Sciatic nerve (tissue), 2 donors: ENCODE measurements at places on chromosomes 7 and 10.

DNA sequence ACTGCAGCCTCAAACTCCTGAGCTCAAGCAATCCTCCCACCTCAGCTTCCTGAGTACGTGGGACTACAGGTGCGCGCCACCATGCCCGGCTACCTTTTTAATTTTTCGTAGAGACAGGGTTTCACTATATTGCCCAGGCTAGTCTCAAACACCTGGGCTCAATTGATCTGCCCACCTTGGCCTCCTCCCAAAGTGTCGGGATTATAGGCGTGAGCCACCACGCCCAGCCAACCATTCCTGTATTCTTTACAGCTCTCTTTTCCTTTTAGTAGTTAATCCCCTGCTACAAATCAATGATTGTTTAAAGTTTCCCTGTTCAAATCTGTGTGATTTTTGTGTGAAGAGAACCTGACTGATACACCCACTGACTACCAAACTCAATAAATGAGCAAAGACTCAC, 75.4 kb upstream of the SVIL start:
- no peak for DNase-seq

DNA sequence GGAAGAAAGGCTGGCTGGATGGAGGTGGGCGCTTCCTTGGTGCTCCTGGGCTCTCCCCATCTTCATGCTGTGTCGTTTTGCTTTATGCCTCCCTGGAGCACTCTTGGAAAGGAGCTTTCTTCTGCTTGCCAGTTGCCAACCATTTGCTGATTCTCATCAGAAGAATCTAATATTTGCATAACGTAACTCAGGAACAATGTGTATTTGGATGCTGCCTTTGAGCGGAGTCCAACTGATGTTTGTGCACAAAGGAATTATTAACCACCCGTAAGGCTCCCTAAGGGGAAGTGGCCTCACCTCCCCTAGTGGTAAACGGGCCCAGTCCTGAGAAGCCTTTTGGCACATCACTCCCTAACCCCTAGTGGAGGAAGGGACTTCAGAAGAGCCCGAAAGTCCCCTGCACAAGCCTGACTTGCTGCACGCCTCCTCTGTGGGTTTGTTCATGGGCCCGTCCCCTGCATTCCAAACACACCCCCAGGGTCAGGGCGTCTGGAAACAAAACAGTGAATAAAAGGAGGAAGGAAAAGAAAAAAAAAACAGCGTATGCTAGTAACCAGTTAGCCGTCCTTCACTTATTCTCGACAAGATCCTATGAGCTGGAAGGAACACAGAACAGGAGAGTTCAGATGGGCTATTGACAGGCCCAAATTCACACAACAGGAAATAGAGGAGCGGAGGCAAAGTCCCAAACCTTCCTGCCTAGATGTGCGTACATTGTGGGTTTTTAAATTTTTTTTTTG, 602.2 kb downstream of the LRMDA start:
- no peak for DNase-seq

DNA sequence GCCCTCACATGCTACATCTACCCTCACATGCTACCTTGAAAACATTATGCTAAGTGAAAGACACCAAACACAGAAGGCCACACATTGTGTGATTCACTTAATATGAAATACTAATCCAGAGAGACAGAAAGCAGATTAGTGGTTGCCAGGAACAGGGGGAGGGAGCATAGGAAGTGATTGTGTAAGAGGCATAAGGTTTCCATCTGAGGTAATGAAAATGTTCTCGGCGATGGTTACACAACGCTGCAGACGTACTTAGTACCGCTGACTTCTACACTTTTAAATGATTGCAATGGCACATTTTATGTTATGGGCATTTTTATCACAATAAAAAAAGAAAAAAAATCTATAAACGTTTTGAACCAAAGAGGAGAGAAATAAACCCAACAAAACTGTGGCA, 742.3 kb downstream of the TYW1 start:
- DNase-seq: no peak

- no peak for DNase-seq
Observed at GRCh38 chr10:8986975-8987374, 932.5 kb downstream of the GATA3 start.

- no peak for DNase-seq
Observed at GRCh38 chr10:33085313-33085833, 127.3 kb upstream of the ITGB1 start.

- no peak for DNase-seq
Observed at GRCh38 chr7:94003446-94004023, 620 bp downstream of the BET1 start.

- no peak for DNase-seq
Observed at GRCh38 chr10:58747687-58748086, 235.0 kb downstream of the BICC1 start.

DNA sequence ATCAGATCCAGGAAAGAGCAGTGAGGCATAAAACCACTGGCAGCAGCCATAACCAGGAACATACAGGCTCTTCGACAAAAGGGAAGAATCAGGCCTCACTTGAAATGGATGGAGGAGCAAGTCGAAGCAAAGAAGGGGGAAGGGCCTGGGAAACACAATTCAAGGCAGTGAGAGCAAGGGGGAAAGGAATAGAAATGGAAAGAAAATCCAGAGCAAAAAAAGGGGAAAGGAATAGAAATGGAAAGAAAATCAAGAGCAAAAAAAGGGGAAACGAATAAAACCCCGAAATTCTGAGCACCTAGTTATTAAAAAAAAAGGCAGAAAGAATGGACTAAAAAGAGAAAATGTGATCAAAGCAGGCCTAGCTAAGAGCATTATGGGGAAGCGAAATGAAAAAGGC, 24.1 kb upstream of the PRKAR2B start:
- DNase-seq: no peak

DNA sequence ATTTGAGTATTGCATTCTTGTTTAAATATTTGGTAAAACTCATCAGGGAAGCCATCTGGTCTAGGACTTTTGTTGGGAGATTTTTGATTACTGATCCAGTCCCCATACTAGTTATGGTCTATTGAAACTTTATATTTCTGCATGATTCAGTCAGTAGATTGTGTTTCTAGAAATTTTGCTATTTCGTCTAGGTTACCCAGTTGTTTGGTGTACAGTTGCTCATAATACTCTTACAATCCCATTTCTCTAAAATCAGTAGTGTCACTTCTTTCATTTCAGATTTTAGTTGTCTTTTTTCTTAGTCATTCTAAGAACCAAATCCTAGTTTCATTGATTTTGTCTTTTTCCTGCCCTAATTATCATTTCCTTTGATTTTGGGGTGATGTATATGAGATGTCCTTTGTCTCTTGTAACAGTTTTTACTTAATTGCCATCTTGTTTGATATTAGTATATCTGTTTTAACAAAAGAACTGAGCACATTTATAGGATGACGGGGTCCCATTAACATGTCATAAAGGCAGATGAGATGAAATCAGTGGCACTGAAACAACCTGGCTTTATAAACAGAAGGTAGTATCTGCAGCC, 7.9 kb downstream of the MALSU1 start:
- no peak for DNase-seq

DNA sequence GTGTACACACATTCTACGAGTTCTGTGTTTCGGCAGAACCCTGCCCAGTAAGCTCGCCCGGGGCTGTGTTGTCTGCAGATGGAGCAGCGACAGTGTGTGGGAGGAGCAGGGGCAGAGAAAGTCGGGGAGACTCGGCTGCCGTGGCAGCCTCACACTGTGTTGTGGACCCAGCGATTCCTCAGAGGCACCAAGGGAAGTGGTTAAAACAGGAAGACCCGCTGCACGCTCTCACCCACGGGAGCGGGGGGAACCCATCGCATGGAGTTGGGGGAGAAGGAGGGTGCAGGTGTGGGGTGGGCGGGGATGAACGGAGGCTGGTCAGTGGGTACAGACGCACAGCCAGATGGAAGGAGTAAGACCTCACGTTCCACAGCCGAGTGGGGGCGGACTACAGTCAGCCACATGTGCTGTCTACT, 250.2 kb downstream of the ELFN1 start:
- no peak for DNase-seq

DNA sequence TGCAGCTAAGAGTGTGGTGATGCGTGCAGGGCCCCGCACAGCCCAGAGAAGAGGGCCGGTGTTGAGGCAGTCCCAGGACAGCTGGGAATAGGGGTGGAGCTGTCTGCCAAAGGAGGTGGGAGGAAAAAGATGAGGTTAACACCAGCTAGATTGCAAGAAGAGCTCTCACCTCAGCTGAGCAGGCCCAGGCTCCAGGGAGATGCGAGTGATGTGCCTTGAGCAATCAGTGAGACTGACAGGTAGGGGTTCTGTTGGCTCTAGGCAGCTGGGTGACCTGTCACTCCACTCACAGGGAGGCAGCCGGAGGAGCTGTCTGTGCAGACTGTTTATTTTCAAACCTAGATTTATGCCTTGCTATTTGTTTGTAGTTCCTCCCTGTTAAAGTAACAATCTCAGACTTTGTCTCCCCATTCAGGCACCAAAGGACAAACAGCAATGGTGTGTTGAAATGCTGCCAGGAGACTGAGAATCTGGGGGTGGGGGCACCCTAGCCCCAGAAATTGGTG, 205.1 kb upstream of the CXCL12 start:
- DNase-seq: no peak

DNA sequence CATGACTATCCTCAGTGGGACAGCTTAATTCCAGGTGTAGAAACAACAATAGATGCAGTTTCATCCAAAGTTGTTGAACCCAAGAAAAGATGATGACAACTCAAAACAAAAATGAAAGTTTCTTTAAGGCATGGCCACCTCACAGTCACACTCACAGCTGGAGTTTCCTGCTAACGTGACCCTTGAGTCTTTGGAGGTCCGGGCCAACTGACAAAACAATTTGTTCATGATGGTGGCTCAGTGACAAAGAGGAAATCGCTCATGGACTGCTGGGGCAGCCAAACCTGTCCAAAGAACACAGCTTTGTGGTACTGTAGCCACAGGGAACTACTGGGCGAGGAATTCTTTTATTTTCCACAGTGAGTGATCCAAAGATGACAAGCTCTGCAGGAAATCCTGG, 96.0 kb upstream of the JCAD start:
- no peak for DNase-seq

GRCh38 chr10:34288634-34289033, 526.5 kb downstream of the PARD3 start:
- DNase-seq: no peak

DNA sequence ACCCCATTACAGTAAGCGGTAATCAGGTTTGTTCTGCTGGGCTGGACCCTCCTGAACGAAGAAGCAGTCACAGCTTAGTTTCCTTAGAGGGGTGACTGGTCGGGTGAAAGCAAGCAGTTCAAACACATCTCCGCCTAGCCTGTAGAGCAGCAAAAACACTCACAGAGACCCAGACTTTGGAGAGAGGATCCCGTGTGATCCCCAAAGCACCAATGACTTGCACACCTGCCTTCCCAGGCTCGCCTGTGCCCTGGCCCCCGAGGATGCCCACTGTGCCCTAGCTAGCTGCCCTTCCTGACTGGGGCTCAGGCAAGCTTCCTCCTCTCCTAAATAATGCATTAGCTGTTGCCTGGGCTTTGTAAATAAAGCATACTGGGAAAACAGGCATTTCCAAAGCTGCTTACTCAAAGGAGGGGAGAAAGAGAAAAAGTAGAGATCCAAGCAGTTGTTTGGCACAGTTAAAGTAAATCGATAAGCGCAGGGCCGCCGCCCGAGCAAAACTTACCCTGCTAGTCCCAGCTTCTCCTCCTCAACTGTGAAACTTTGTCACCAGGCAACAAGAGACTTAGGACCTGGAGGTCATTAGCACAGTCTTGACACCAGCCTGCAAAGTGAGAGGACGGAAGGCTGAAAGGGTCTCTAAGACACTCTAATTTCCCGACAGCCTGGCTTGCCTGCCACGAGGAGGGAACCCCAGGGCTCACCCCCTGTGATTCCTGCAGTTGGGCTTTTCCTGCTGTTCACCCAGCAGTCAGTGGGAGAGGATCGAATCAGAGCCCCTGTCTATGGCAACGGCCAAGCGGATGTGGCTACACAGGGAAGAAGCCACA, 4.8 kb downstream of the LRRC18 start:
- DNase-seq: no peak

- no peak for DNase-seq
Observed at GRCh38 chr7:2517026-2517425, 2.5 kb upstream of the LFNG start.

- DNase-seq: no peak
Observed at GRCh38 chr10:112365014-112365432, 8.9 kb upstream of the ACSL5 start.

DNA sequence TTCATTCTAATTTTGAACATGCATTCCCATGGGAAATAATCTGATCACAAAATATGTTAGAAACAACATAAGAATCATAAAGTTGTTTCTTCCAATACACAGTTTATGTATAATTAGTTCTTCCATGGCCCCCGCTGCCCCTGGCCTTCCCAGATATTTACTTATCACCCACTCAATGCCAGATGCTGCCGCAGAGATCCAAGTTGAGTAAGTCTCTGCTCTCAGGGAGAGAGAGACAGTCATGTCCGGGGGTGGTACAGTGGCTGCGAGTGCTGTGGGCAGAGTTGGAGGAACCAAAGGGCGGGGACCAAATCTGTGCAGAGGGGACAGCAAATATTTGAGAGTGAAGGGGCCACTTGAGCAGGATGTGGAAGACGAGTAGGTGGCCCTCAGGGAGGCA, 37.1 kb downstream of the COL26A1 start:
- DNase-seq: no peak

GRCh38 chr7:80731281-80731680, 92.8 kb downstream of the CD36 start:
- DNase-seq: no peak

- DNase-seq: no peak
Observed at GRCh38 chr10:87053577-87054181, 33.6 kb downstream of the FAM25A start.

DNA sequence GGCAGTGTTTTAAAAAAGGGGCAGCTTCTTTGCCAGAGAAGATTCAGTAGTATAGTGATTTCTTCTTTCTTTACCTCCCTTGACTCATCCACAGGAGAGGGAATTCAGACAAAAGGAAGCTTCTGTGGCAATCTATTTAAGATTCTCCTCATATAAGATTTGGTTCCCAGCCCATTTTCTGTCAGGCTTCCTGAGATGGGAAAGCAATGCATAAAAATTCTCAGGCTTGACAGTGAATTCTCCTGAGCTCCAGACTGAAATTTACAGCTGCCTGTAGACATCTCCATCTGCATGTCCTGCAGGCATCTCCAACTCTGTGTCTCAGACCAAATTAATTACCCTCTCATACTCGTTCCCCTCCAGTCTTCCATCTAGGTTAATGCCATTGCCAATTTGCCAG, 72.8 kb downstream of the TSPAN12 start:
- DNase-seq: no peak

DNA sequence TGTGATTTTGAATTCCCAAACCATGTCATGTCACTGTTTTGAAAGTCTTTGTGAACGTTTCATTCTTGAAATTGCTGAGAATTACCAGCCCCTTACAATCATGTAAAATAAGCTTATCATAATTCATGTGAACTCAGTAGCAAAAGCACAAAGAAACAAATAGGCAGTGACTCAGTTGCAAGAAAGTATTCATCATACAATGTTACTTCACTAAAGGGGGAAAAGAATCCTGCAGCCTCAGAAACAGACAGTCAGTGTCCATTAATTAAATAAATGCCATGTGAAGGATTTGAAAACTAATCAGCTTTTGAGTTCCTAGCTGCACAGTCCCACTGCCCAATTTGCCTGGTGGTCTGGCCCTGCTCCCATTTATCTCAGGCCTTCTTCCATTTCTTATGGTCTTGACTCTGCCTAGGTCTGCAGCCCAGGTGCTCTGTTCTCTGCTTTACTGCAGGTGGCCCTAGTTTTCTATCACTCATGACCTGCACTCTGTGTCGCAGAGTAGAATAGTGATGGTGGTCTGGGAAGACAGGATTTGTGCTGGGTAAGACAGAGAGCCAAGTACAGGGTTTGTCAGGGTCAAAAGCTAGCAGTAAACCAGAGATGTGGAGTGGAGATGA, 99.7 kb downstream of the PLCE1 start:
- no peak for DNase-seq
